T-helper 17 cell (primary cell): ENCODE measurements at places on chromosomes 4 and X. TPM values are rescaled to one million over a fixed set of nuclear protein-coding genes. Genes with fewer than 3 reads are reported as not detected.

MID1IP1 gene
- 43.5 TPM for total RNA-seq

DNA sequence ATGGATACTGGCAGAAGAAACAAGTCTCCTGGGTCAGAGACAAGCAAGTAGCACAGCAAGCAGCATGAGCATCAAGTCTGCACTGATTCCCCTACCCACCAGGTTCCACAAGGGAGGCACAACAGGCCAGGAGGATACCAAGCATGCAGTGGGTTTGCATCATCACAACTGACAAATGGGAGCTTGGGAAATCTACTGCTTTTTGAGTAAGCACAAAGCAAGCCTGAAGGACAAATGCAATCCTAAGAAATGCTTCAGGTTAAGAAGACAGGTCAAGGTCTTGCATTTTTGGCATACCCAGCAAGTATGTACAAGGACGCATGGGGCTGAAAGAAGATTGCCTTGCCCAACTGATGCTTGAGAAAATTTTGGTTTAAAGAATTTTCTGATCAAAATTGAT lies 279.6 kb downstream of the PDGFC start:
- no peak for DNase-seq
- no peaks in the 10 kb centered on the region for H3K27me3 ChIP-seq
- no peaks in the 10 kb centered on the region for H3K36me3 ChIP-seq

CCDC120 gene
- total RNA-seq, result 11.8 TPM

- no peaks in the 10 kb centered on the region for H3K27me3 ChIP-seq
- no peak overlapping the region for H3K27ac ChIP-seq
- no peaks in the 10 kb centered on the region for H3K36me3 ChIP-seq
- DNase-seq, result no peak
- H3K4me1 ChIP-seq, result no peaks in the 10 kb centered on the region
- H3K4me3 ChIP-seq, result no peak overlapping the region
Measured at GRCh38 chr4:115158296-115158695, 44.9 kb upstream of the NDST4 start.

ZMAT1 gene
- 18.0 TPM for total RNA-seq

DNA sequence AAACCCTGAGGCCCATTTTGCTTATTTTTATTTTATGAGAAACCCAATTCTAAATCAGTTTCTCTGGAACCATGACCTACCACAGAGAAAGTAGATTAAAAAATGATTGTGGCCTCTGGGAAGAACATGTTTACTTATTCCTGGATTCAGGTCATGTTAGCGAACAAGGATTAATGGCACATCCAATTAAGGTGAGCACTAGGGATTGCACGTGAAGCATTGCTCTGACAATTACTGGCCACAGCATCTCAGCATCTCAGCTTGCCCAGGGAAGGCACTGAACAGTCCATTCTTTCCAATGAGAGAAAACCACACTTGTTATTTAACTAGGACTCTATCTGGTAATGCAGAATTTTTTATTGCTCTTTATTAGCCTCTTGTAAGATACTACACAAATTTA lies 119.8 kb downstream of the ZNF330 start:
- H3K36me3 ChIP-seq, result peaks cover 2% of the 10 kb centered on the region
- peaks cover 2% of the 10 kb centered on the region for H3K4me1 ChIP-seq
- no peak overlapping the region for H3K27ac ChIP-seq
- no peak overlapping the region for H3K4me3 ChIP-seq
- DNase-seq, result no peak

- H3K36me3 ChIP-seq, result no peaks in the 10 kb centered on the region
- H3K27me3 ChIP-seq, result no peaks in the 10 kb centered on the region
- H3K4me1 ChIP-seq, result peaks cover 4% of the 10 kb centered on the region
- no peak overlapping the region for H3K4me3 ChIP-seq
- H3K27ac ChIP-seq, result no peak overlapping the region
Measured at GRCh38 chr4:150647008-150647407, 65.1 kb downstream of the MAB21L2 start.

DNA sequence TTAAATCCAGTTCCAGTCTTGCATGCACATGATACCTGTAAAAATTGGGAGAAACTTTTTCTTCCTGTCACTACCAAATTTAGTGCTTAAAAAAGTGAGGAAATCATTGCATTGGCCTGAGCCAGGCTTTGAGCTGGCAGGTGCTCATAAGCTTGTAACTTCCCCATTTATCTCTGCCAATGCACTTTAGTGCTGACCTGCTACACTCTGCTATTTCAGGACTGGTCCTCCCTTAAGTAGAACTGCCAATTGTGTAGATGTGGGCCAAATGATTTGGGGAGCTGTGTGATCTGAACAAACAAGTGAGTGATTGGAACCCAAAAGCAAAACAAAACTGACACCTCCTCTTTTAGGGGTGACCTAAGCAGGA lies 51.8 kb downstream of the ZNF827 start:
- no peak overlapping the region for H3K4me3 ChIP-seq
- H3K36me3 ChIP-seq, result peaks cover 7% of the 10 kb centered on the region
- H3K27ac ChIP-seq, result no peak overlapping the region
- DNase-seq, result no peak
- peaks cover 5% of the 10 kb centered on the region for H3K4me1 ChIP-seq
- no peaks in the 10 kb centered on the region for H3K27me3 ChIP-seq

SLC26A1 gene
- 0.21 TPM for total RNA-seq

GRCh38 chr4:22474636-22475310 lies 41.1 kb downstream of the ADGRA3 start:
- H3K27me3 ChIP-seq, result no peaks in the 10 kb centered on the region
- no peak for DNase-seq
- H3K27ac ChIP-seq, result no peak overlapping the region
- no peaks in the 10 kb centered on the region for H3K4me1 ChIP-seq
- no peak overlapping the region for H3K4me3 ChIP-seq

DNA sequence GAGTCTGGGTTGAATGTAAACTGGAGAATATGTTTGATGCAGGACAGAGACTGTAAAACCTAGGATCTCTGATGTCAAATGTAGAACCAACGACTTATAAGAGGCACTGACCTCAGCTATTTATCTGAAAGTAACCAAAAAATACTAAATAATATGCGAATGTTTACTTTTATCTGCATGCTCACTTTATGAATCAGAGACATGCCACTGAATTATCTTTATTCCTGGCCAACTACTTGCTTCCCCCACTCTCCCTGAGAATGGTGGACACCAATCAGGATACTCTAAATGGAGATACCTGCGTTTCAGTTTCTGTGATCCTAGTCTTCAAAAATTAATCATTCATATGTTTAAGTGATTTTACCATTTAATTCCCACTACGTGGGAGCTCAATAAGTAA lies 1038.4 kb upstream of the PABPC4L start:
- H3K4me3 ChIP-seq, result no peak overlapping the region
- no peak for DNase-seq
- no peak overlapping the region for H3K27ac ChIP-seq
- no peaks in the 10 kb centered on the region for H3K4me1 ChIP-seq

- no peak overlapping the region for H3K4me3 ChIP-seq
- no peak overlapping the region for H3K27ac ChIP-seq
- no peaks in the 10 kb centered on the region for H3K27me3 ChIP-seq
- H3K36me3 ChIP-seq, result no peaks in the 10 kb centered on the region
- DNase-seq, result no peak
Measured at GRCh38 chr4:1360423-1361283, 13.6 kb downstream of the UVSSA start.

GRCh38 chr4:134147941-134148340 lies 53.6 kb downstream of the PABPC4L start:
- no peak for DNase-seq
- no peaks in the 10 kb centered on the region for H3K4me1 ChIP-seq
- H3K27me3 ChIP-seq, result no peaks in the 10 kb centered on the region

- no peak for DNase-seq
- peaks cover 29% of the 10 kb centered on the region for H3K4me1 ChIP-seq
- no peaks in the 10 kb centered on the region for H3K27me3 ChIP-seq
- no peaks in the 10 kb centered on the region for H3K36me3 ChIP-seq
- H3K4me3 ChIP-seq, result no peak overlapping the region
Measured at GRCh38 chr4:40261231-40262076, 64.6 kb downstream of the RHOH start.

VCX gene
- not detected for total RNA-seq

DRD5 gene
- not detected for total RNA-seq

DNA sequence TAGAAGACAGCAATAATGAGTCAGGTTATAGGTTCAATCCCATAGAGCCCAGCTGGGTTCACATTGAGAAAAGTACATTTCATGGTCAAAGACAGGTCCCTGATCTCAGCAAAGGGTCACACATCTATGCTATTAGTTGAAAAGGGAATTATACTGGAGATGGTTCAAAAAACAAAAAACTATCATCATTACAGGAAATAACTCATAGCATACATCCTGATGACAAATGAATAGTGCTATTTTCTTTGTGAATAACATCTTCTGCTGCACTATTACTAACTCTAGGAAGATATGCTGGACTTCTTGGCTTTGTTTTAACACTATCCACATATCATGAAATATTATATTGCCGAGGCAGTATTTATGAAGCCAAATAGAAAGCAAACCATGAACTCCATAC lies 202.5 kb upstream of the MAB21L2 start:
- H3K36me3 ChIP-seq, result peaks cover 3% of the 10 kb centered on the region
- no peaks in the 10 kb centered on the region for H3K27me3 ChIP-seq
- DNase-seq, result no peak
- H3K27ac ChIP-seq, result no peak overlapping the region
- H3K4me3 ChIP-seq, result no peak overlapping the region

GRCh38 chr4:31598639-31599038 lies 878.5 kb downstream of the PCDH7 start:
- no peak overlapping the region for H3K27ac ChIP-seq
- DNase-seq, result no peak
- no peaks in the 10 kb centered on the region for H3K36me3 ChIP-seq

DNA sequence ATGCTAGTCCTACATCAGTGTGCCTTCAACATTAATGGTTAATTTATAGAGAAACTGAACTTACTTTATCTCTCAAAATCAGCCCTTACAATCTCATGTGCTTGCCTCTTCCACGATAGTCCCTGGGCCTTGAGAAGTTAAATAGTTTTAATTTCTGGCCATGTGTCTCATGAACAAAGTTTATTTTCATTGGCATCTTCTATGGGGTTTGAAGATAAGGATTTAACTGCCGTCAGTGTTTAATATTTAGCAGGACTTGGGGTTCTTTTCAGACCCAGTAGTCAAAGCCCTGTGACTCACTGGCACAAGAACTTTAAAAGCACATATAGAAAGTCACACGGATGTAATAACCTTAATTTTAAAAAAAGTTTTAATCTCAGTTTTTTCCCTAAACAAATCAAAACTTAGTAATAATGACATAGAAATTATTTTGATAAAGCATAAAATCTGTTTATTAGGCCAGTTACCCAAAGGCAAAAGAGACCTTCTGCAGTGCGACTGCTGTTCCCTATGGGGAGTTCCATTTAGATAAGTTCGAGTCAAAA lies 10.1 kb upstream of the MPP1 start:
- no peaks in the 10 kb centered on the region for H3K36me3 ChIP-seq
- H3K27ac ChIP-seq, result no peak overlapping the region
- DNase-seq, result no peak
- H3K4me1 ChIP-seq, result no peaks in the 10 kb centered on the region
- peaks cover 7% of the 10 kb centered on the region for H3K27me3 ChIP-seq

XG gene
- total RNA-seq, result 0.34 TPM

IRF2 gene
- total RNA-seq, result 37.2 TPM

DNA sequence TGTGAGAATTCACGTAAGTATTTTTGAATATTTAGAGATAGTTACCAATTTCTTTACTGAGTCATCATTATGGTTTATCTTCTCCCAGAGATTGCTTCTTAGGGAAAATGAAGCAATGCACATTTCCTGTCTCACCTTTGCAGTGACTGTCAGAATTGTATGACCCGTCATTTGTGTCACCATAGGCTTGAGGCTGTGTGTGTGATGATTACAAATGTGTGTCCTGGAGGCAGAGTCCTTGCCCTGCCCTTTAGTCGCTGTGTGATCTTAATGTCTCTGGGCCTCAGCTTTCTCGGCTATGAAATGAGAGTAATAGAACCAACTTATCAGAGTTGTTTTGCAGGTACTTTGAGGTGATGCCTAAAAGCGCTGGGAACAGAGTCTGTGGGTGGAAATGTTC lies 13.9 kb downstream of the HCCS start:
- H3K4me1 ChIP-seq, result no peaks in the 10 kb centered on the region
- no peak overlapping the region for H3K4me3 ChIP-seq
- no peak for DNase-seq
- H3K27me3 ChIP-seq, result no peaks in the 10 kb centered on the region

SLC7A11 gene
- total RNA-seq, result 0.60 TPM

GRCh38 chr4:155624478-155624877 lies 42.2 kb upstream of the GUCY1A1 start:
- no peaks in the 10 kb centered on the region for H3K36me3 ChIP-seq
- DNase-seq, result no peak
- no peak overlapping the region for H3K4me3 ChIP-seq
- no peak overlapping the region for H3K27ac ChIP-seq
- H3K27me3 ChIP-seq, result no peaks in the 10 kb centered on the region

PDZD4 gene
- total RNA-seq, result 45.6 TPM

DNA sequence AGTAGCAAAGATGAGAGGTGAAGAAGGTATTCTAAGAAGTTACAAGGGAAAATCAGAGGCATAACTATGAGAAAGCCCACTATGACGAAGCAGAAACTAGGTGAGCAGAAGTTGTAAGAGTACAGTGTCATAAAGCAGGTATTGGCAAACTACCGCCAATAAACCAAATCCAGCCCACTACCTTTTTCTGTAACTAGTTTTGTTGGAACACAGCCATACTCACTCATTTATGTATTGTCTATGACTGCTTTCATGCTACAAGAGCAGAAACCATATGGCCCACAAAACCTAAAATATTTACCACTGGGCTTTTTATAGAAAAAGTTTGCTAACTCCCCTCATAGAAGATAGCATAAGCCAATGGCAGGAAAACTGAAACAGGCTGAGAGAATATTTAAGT lies 31.8 kb upstream of the ZCCHC13 start:
- H3K36me3 ChIP-seq, result peaks cover 12% of the 10 kb centered on the region
- no peak overlapping the region for H3K27ac ChIP-seq
- H3K4me3 ChIP-seq, result no peak overlapping the region
- no peaks in the 10 kb centered on the region for H3K27me3 ChIP-seq

DNA sequence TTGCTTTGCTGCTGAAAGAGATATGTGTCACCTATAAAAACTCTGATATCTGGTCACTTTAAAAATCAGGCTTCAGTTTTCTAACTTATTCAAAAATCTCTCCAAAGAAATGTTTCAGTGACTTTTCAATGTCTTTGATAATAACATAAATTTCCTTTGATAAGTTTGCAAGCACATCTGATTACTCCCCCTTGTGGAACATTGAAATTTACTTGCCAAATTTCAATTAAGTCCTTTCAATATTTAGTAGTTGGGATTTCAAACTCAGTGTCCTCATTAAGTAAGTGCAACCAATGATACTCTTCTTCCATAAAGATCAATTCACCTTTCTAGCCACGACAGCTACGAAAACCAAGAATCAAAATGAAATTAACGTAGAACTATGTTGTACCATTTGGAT lies 151.3 kb upstream of the FAM47C start:
- no peak overlapping the region for H3K4me3 ChIP-seq
- H3K4me1 ChIP-seq, result no peaks in the 10 kb centered on the region
- H3K27ac ChIP-seq, result no peak overlapping the region
- no peak for DNase-seq

FATE1 gene
- total RNA-seq, result not detected
